ENCODE measurements at places on chromosomes 16 and 17. TPM values are rescaled to one million over a fixed set of nuclear protein-coding genes. Genes with fewer than 3 reads are reported as not detected.

UNC119 gene
- total RNA-seq = 28.1 TPM

NUPR1 gene
- 4.9 TPM for total RNA-seq

DNA sequence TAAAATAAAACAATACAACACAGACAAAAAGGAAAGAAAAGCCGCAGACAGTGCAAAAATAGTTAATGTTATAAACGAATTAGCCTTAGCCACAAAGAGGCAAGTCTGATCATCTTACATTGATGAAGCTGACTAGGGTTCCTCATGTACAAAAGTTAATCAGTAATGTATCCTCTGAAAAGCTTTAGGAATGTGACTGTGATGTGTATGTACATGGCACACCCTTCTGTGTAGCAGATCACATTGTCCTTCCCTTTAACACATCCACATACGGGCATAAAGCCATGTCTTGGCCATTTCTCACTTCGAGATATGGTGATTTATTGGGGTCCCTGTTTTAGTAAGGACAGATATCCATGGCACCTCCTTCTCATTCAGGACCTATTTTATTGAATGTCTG is 1327.5 kb upstream of the CDH8 start:
- no peak for DNase-seq

DNA sequence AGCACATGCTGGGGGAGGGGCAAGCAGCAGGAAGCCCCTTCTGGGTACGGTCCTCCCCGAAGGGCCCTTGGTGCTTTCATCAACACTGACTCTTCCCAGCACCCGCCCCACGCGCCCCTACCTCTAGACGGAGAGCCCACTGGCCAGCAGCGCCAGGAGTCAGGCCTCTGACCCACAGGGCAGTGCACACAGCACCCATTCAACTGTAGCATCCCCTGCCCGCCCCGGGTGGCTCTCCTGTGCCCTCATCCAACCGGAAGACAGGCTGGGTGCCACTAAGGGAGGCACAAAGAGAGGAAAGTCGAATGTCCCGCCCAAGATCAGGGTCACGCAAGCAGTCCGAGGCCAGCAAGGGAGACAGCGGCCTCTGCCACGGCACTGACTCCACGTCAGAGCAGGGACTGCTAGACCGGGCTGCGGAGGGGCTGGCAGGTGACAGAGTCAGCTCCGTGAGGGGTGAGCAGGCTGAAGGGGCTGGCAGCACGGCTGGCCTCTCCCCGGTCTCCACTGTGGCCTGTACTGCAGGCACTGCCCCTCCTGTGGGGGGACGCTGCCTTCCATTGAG is 9.8 kb downstream of the MSRB1 start:
- no peak for DNase-seq

CPHXL2 gene
- total RNA-seq = not detected

WFDC1 gene
- not detected for total RNA-seq

ARL17B gene
- 12.2 TPM for total RNA-seq

DNA sequence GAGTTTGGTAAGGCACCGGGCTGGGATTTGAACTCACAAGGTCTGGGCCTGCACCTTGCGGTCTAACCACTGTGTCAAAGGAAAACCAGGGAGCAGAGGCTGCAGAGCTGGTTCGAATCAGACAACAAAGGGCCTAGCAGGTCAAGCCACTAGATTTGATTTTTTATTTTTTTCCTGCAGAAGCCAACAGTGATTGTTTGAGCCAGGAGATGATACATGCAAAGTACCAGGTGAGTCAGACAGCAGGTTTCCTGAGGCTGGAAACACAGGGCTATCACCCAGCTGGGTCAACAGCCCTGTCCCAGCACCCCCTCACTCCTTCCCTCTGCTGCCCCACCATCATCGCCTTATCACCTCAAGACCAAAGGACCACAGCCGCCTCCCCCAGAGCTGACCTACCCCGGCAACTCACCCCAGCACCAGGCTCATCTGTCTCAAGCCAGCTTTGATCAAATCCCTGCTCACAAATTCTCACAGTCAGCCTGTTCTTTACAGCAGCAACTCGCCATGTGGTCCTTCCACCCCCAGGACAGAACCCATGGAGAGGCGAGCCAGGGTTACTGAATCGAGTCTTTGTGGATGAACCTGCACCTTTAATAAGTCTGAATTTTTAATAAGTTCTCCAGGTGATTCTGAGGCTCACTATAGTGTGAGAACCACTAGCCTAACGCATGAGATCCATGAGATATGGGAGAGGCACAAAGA is 13.0 kb upstream of the KRT19 start:
- DNase-seq = peak; percentile 37

DNA sequence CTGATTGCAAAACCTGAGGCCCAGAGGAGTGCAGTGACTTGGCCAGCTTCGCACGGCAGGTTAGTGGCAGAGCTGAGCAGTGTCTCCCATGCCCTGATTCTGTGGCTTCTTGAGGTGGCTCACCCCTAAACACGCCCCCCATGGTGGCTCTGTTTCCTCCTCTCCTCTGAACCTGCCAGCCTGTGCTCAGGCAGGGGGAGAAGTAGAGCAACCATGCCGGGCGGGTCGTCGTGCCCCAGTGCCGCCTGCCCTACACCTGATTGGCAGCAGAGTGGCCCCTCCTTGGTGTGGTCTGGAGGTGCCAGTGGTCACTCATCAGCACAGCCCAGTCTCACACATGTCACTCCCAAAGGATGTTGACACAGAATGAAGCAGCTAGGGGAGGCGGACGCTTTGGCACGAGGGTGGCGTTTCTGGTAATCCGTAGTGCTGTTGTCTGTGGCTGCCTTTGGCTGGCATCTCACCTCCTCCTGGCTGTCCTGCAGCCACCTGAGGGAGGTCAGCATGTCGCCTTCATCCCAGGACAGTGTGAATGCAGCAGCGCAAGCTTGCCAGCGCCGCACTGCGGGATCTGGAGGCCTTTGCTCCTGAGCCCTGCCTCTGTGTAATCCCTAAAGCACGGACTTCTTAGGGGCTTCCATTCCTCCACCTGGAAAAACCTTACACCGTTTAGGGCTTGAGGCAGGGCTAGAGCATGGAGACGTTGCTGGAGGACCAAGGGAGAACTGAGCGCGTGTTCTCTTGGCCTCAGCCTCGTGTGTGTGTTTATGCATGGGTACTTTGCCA is 294.7 kb downstream of the SEC14L1 start:
- no peak for DNase-seq

DNA sequence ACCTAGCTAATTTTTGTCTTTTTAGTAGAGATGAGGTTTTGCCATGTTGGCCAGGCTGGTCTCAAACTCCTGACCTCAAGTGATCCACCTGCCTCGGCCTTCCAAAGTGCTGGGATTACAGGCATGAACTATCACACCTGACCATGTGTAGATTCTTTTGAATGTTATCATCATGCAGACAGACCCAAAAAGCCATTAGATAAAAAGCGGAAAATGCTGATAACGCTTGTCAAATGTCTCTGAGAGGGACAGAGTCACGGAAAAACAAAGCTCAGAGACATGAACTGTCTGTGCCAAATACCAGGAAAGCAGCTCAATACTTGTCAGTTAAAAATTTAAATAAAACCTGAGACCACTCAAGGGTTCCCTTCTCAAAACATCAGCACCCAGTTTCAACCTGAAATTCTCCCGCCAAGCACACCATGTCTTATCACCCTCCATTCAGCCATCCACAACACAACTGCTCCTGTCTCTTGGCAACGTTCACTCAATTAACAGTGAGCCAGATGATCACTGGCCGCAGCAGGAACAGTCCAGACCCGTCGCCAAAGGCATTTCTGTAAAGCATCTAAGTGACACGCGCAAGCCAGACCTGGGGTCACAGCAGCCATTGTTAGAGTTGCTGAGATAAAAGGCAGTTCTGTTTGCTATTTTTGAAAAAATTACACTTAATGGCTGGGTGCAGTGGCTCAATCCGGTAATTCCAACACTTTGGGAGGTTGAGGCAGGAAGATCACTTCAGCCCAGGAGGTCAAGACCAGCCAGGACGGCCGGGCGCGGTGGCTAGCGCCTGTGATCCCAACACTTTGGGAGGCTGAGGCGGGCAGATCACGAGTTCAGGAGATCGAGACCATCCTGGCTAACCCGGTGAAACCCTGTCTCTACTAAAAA is 29.7 kb downstream of the FANCA start:
- no peak for DNase-seq

GRCh38 chr17:48663134-48663924 is 37.2 kb upstream of the HOXB9 start:
- DNase-seq = no peak

PIRT gene
- total RNA-seq = not detected

DNA sequence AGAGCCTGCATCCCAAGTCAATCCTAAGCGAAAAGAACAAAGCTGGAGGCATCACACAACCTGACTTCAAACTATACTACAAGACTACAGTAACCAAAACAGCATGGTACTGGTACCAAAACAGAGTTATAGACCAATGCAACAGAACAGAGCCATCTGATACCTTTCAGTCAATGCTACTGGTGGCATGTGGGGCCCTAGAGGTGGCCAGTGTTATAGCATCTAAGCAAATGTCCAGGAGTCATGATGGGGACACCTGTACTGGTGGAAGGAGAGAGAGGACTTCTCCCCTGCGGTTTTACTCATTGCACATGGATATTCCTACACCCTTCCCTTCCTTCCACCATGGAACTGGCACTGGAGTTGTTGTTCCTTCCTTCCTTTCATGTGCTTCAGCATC is 6.0 kb upstream of the ASIC2 start:
- no peak for DNase-seq

CDR2L gene
- total RNA-seq = 34.9 TPM

DNA sequence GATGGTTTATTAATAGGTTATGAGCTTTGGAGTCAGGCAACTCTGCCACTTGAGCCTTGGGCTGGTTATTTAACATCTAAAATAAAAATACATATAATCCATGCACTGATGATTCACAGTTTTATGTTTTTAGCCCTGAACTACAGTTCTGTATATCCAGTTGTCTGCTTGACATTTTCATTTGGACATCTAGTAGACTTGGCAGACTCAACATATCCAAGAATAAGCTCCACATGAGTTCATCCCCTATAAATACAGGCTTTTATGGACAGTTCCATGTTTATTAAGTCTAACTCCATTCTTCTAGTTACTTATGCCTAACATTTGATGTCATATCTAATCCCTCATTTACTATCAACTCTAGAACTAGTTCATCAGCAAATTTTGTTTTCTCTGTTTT is 174.2 kb downstream of the KIF2B start:
- DNase-seq = no peak

GRCh38 chr17:77427391-77427991 is 286.7 kb downstream of the SEC14L1 start:
- no peak for DNase-seq

CCDC40 gene
- 4.1 TPM for total RNA-seq

DNA sequence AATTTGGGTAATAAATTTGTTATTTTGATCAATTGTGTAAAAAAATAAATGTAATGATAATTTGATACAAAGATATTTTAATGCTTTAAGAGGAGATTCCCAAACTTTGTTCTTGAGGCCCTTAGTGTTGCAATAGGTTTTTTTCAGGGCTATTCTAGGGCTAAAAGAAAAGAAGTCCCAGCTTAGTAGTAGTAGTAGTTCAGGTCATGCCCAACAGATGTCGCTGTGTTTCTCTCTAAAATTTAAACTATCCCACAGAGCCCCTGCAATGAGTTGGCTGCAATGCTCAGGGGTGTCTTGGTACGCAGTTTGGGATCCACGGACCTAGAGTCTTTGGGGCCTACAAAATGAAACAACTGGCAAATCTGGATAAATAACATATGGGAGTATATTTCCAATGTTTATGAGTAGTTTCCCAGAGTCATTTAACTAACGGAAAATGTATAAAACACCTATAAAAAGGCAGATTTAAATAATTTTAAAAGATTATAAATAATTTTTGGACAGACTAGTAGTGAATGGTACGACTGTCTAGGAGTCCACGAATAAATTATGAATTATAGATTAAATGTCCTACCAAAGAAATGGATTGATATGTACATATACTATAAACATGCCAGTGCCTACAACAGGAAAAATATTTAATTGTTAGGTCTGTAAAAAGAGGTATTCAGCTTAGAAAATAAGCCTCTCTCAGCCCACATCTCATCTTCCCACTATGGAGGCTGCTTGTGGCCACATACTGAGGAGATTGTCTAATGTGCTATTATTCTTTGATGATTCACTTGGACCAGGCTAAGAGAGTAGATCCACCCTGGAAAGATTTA is 228.5 kb upstream of the PMFBP1 start:
- DNase-seq = peak; percentile 76

KRT24 gene
- total RNA-seq = not detected

GRCh38 chr16:47037396-47037745 is 63.9 kb upstream of the DNAJA2 start:
- DNase-seq = no peak

MPV17L gene
- total RNA-seq = 0.22 TPM

CRHR1 gene
- total RNA-seq = not detected

- peak; percentile 5 for DNase-seq
Measured at GRCh38 chr16:20674684-20675487, 22.6 kb downstream of the ACSM1 start.

PRCD gene
- not detected for total RNA-seq

DNA sequence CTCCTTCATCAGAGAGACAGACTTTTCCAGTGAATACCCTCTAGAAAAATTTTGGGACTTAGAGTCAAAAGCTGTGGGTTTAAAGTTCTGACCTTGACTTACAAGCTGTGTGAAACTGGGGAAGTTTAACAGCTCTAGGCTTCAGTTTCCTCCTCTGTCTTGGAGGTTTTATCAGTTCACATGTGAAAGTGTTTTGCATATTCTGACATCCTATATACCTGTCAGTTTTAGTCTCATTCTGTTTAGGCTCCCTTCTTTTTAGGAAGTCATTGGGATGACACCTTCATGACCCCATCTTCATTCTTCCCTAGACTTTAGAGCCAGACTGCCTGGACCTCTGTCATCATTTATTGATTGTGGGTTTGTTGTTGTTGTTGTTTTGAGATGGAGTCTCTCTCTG is 44.4 kb downstream of the YPEL2 start:
- DNase-seq = no peak

TBC1D3D gene
- 2.7 TPM for total RNA-seq

Data from endothelial cell of umbilical vein (primary cell).